Naive thymus-derived CD8-positive, alpha-beta T cell (primary cell): ENCODE measurements at places on chromosomes 11 and 22. TPM values are rescaled to one million over a fixed set of nuclear protein-coding genes. Genes with fewer than 3 reads are reported as not detected.

DNA sequence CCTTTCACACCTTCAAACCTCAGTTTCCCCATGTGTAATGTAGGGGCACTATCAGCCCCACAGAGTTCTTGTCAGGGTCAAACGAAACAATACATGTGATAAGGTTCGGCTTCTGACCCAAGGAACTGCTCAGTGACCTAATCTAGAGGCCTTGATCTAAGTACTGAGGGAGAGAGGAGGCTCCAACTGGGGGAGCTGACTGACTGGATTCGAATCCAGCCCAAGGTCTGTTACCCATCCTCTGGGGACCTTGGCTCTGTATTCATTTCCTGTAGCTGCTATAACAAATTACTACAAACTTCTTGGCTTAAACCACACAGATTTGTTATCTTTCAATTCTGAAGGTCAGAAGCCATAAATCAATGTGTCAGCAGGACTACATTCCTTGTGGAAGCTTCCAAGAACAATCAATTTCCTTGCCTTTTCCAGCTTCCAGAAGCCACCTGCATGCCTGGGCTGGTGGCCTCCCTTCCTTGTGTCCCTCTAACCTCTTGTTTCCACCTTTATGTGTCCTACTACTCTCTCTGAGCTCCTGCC, 10.7 kb upstream of the ANAPC15 start:
- DNase-seq = no peak

DNA sequence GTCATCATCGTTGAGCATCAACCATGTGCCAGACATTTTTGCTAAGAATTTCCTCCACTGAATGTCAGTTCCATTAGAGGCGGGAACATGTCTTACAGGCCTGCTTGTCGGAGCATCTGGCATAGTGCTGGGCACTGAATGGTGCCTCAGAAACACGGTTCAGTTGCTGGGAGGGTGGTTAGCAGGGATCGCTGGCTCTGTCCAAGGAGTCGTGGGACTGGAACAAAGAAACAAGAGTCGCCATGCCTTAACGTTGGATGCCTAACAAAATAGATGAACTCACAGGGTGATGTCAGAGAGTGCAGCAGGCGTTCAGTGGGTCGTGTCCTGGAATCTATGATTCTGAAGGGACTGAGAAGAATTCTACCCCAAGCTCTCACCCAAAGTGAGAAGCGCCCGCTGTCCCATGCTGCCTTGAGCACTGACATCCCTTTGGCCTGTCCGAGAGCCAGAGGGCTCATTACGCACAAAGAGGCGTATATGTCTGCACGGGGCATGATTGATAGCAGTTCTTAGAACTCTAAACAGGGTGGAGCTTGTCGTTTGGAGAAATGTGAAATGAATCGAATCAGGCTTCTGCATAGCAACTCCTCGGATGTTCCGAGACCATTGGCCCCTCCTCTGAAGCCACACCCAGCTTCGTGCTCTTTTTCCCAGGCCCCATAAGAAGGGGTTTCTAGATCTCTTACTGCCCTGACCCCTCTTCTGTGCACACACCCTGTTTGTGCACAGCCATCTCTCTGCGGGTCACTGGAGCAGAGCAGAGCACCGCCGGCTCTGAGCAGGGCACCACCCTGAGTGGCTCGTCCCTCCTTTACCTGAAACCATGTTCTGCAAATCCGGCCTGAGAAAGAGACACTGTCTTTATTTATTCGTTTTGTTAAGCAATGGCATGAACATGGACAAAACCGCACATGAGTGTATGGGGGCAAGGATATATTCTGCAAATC, 113.1 kb upstream of the B3GAT1 start:
- DNase-seq = no peak

DNA sequence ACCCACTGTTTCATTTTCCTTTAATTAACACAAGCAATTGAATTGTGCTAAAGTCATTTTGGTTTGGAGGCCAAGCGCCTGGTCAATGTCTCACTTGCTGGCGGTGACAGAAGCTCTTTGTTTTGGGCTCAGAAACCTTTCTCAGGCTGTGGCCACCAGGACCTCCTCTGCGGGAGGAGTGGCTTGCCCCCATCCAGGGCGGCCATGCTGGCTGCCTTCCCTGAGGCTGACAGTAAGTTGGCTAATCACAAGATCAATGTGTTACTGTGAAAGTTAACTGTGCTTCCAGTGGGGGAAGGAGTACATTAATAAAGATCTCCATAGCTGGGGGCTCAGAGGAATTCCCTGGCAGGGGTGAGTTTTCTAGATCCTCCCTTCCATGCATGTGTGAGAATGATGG, 1074.5 kb downstream of the NTM start:
- no peak for DNase-seq

Gene OR52N1
- total RNA-seq = not detected
